ENCODE measurements at places on chromosomes 16 and 17. TPM values are rescaled to one million over a fixed set of nuclear protein-coding genes. Genes with fewer than 3 reads are reported as not detected.
A peak's percentile ranks its signal among the peaks of the same experiment; 100 is the strongest.

The GLIS2 gene
- total RNA-seq: 14.3 TPM

The AXIN2 gene
- total RNA-seq: 35.6 TPM

The CCL4L2 gene
- not detected for total RNA-seq

The OTOP3 gene
- total RNA-seq: not detected

The HSD17B1 gene
- total RNA-seq: 1.3 TPM

The C16orf89 gene
- total RNA-seq: 2.0 TPM

- peaks cover 2% of the 10 kb centered on the region for H3K27me3 ChIP-seq
- H3K4me3 ChIP-seq: no peak overlapping the region
- no peak overlapping the region for H3K27ac ChIP-seq
- no peaks in the 10 kb centered on the region for H3K36me3 ChIP-seq
- DNase-seq: no peak
Observed at GRCh38 chr17:47720196-47720595, 12.8 kb upstream of the TBX21 start.

- no peak overlapping the region for H3K4me3 ChIP-seq
- H3K36me3 ChIP-seq: no peaks in the 10 kb centered on the region
- H3K27ac ChIP-seq: no peak overlapping the region
- no peak for DNase-seq
Observed at GRCh38 chr16:60061396-60061795, 1327.3 kb upstream of the GOT2 start.

DNA sequence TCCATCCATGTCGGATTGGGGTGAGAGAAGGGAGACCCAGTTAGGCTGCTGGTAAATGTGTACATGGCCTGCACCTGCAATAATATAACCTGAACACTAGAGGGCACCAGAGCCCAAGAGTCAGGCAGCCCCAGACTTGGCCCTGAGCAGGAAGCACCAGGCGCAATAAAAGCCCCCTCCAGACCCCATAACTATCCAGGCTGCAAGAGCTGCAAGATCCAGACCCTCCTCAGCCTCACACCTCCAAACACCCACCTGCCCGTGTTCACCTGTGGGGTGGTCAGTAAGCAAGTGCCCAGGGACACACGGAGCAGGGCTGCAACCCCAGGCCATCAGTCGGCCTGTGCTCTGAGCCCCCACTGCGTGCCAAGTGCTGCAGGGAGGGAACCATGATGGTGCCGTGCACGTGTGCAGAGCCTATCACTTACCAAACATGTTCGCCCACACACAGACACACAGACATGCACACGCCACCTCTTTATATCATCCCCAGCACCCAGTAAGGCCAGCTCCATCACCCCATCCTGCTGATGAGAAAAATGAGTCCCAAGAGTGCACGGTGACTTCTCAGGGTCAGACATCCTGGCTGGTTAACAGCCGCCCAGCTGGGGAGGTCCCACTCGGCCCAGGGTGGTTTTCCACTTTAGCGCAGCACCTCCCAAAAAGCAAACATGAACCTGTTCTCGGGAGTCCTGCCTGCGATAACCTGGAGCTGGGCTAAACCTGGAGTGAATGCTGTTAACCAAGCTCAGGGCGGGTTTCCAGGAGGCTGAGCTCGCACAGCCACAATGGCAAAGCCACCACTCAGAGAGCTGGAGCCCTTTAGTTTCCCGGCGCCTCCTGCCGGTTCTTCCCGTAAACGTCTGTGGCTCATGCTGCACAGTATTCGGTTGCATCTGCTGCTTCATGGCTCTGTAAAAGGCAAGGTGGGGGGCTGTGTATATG is 439.8 kb downstream of the SOX9 start:
- H3K4me1 ChIP-seq: no peaks in the 10 kb centered on the region
- no peak overlapping the region for H3K27ac ChIP-seq
- no peaks in the 10 kb centered on the region for H3K36me3 ChIP-seq

GRCh38 chr16:57017251-57017650 is 27.9 kb downstream of the NLRC5 start:
- no peaks in the 10 kb centered on the region for H3K4me1 ChIP-seq
- no peak overlapping the region for H3K27ac ChIP-seq
- DNase-seq: no peak
- H3K27me3 ChIP-seq: no peaks in the 10 kb centered on the region
- no peaks in the 10 kb centered on the region for H3K36me3 ChIP-seq

- peaks cover 11% of the 10 kb centered on the region for H3K36me3 ChIP-seq
- no peaks in the 10 kb centered on the region for H3K27me3 ChIP-seq
- H3K4me1 ChIP-seq: no peaks in the 10 kb centered on the region
- no peak overlapping the region for H3K27ac ChIP-seq
- peak; percentile 86 for DNase-seq
Observed at GRCh38 chr17:2070241-2071023, 15.5 kb downstream of the HIC1 start.

DNA sequence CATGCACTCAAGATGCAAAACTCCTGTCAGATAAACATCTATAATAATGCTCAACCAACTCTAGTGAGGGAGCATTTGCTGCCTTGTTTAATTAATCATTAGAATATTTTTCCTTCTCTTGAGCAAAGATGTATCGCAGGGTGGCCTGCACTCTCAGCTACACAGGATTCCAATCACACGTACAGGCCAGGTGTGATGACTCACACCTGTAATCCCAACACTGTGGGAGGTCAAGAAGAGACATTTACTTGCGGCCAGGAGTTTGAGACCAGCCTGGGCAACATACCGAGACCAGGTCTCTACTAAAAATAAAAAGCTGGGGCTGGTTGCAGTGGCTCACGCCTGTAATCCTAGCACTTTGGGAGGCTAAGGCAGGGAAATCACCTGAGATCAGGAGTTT is 49.1 kb downstream of the ARHGAP17 start:
- peak; percentile 8 for DNase-seq
- H3K27me3 ChIP-seq: no peaks in the 10 kb centered on the region

GRCh38 chr16:31527734-31528274 is at the start of gene AHSP:
Gene AHSP (plus strand): TSS chr16:31527900. CDS start chr16:31528140, 240 bp downstream.
- peak within 1 kb of the TSS; percentile 83 for H3K4me3 ChIP-seq
- peaks cover 10% of the 10 kb centered on the region for H3K27me3 ChIP-seq
- peak; percentile 35 for DNase-seq
- H3K27ac ChIP-seq: peak within 1 kb of the TSS; percentile 28
- H3K36me3 ChIP-seq: no peaks in the 10 kb centered on the region

DNA sequence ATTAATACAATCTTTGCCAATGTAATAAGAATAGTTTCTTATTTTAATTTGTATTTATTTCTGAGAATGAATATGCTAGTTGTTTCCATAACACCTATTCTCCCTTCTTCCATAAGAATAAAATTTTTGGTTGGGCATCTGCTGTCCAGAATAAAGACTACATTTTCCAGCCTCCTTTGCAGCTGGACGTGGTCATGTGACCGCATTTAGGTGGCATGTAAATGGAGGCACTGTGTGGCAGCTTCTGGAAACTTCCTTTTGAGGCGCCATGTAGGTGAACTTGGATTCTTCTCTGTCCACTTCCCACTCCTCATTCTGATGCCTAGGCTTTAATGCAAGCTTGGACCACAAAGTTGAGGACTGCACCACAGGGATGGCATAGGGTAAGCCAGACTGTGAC is 215.4 kb upstream of the AXIN2 start:
- no peak for DNase-seq
- H3K36me3 ChIP-seq: no peaks in the 10 kb centered on the region
- no peak overlapping the region for H3K27ac ChIP-seq
- H3K4me1 ChIP-seq: no peaks in the 10 kb centered on the region
- H3K4me3 ChIP-seq: no peak overlapping the region

DNA sequence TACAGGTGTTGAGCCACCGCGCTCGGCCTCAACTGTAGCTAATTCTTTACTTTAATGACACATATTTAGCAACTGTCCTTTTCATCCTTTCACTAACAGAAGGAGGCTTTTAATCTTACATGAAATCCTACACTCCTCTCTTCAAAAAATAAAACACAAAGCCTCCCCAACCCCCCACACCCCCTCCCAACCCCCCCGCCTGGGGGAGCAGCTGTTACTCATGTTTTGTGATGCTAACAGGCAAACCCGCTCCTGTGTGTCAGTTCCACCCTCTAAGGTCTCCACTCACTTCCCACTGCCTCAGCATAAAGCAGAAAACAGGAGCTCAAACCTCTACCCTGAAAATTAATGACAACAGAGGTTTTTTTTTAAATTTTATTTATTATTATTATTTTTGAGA is 55.4 kb upstream of the SLC25A19 start:
- H3K27me3 ChIP-seq: no peaks in the 10 kb centered on the region
- peaks cover 2% of the 10 kb centered on the region for H3K36me3 ChIP-seq
- H3K4me1 ChIP-seq: peaks cover 28% of the 10 kb centered on the region
- peak; percentile 76 for DNase-seq
- peak overlapping the region; percentile 61 for H3K4me3 ChIP-seq

All from H9 (cell line).